ENCODE measurements at places on chromosomes 12 and 14.
A peak's percentile ranks its signal among the peaks of the same experiment; 100 is the strongest.

DNA sequence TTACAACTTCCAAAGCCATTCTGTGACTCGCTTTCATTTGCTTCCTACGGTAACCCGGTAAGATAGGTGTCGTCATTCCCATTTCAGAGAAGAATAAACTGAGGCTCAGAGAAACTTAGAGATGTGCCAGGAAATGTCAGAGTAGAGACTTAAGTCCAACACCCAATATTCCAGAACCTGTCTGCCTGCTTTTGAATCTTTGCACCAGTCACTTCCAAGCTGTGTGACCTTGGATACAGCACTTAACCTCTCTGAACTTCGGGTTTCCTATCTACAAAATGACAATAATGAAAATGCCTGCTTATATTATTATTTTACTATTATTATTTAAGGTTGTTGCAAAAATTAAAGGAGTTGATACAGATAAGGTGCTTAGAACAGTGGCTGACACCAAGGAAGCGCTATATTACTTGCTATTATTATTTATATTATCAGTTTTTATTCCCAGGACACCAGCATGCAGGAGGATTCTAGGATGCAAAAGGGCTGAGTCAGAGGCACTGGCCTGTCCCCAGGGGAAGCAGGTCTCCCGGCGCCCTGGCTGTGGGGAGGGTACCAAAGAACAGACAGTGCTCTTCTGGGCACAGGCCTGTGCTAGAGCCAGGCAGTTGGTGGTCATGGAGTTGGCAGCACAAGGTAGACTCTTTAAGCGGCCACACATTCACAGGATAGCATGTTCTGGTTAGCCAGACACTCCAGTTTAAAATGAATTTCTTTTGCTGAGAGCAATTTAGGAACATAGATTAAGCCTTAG, 5.4 kb downstream of the HSPB8 start:
- no peak for DNase-seq

DNA sequence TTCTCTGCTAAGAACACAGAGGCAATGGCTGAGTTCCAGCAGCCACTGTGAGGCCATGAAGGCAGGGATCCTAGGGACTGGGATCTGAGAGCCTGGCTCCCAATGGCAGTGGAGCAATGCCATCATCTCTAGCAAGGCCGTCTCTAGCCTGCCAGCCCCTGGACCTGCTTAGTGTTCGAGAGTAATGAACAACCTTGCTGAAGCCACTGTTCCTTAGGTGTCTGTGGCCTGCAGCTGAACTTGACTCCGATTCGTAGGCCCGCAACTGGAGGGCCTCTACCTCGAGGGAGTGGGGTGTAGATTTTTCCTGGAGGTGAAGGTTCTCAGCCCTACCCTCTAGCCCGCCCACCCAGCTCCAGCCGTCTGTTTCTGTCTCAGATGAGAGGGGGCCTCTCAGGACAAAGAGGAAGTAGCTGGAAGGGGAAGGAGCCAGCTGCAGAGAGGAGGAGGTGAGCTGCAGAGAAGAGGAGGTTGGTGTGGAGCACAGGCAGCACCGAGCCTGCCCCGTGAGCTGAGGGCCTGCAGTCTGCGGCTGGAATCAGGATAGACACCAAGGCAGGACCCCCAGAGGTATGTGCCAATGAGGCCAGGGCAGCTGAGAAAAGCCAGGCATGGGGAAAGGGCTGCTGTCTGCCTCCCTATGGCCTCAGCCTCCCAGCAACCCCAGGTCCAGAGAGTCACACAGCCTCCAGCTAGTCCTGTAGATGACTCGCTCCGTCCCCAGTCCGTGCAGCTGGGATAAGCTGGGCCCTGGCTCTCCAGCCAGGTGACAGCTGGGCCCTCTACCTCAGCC, at the start of gene PLD4:
TSS of gene PLD4 (plus strand) at position 459 of the 793 bp plus-strand sequence. CDS start 2,262 bp downstream, outside the sequence.
- no peak for DNase-seq

DNA sequence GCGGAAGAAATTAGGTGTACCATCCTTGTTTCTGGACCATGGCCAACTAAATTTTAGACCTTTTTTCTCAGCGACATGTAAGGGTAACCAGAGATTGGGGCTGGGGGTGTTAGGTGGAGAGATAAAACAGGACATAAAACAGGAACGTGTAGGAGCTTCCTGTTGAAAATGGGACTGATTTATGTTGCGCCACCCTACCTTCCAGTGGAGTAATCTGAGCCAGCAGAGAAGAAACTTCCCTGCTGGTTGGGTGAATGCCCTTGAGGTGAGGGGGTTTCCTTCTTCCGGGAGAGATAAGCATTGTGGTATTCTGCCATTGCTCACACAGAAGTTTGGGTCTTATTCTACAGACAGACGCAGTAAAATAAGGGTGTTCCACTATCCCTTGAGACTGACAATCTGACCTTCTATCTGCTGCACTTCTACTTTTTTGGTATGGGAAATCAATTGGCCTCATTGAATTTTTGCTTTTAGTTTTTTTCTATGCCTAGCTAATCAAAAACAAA, 417.6 kb downstream of the PCNX1 start:
- DNase-seq: peak; percentile 1

- DNase-seq: no peak
Measured at GRCh38 chr12:116423094-116423493, 136.1 kb upstream of the MAP1LC3B2 start.

DNA sequence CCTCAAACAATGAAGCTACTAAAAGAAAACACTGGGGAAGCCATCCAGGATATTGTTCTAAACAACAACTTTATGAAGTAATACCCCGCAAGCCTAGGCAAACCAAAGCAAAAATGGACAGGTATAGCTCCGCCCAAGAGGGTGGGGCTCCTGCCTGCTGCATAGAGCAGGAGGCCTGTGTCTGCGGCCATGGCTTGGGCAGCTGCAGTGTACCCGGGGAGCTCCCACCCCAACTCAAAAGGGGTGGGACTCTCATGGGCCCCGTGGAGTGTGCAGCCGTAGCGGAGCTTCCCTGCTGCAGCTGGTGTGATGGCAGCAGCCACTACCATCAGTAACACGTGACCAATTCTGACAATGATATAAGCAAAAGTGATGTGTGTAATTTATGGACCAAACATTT, 264.2 kb upstream of the KITLG start:
- no peak for DNase-seq

GRCh38 chr12:72274931-72275330, 2.8 kb downstream of the TRHDE start:
- no peak for DNase-seq

DNA sequence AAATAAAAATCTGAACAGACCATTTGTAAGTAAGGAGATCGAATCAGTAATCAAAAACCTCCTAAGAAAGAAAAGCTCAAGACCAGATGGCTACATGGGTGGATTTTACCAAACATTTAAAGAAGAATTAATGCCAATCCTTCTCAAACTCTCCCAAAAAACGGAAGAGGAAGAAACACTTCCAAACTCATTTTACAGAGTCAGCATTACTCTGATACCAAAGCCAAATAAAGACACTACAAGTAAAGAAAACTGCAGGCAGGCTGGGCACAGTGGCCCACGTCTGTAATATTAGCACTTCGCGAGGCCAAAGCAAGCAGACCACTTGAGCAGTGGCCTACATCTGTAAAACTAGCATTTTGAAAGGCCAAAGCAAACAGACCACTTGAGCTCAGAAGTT, 159.8 kb downstream of the DPY19L2 start:
- no peak for DNase-seq

- peak; percentile 47 for DNase-seq
Measured at GRCh38 chr14:105203057-105203531, 22.0 kb upstream of the NUDT14 start.

DNA sequence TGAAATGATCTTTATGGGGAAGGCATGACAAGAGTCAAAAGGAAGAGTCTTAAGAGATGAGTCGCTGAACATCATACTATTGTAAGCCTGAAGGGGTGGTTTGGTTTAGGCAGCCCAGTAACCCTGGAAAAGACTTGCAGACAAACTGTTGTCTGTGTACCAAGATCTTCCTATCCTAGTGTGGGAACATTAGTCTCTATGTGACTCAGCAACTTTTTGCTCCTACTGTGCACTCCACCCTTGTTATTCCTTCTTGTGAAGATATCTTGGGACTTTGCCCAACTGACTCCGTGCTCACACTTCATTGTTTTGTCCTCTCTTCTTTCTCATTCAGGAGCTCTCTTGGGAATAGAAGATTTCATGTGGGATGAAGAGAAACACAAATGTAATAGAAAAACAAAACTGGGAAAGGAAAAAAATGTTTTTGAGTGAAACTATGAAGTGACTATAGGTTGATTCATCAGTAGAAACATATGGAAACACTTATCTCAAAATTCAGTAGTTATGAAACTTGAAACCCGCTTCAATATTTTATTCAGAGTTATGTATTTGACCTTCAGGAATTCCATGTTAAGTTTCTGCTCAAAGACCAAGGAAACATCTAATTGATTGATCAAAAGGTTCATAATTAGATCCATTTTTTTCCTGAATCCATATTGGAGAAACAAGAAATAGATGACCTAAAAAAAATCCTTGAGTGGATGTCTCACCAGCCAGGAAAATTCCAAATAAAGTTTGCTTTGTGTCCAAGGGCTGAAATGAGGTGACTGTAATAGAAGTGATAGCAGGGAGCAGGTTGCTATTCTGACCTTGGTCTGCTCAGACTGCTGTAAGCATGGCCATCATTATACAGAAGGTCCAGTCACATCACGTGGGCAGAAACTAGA, 67.2 kb downstream of the BTG1 start:
- DNase-seq: no peak

- no peak for DNase-seq
Measured at GRCh38 chr12:67433385-67434175, 164.4 kb downstream of the CAND1 start.

- DNase-seq: no peak
Measured at GRCh38 chr12:53062977-53063707, 13.3 kb downstream of the TNS2 start.

DNA sequence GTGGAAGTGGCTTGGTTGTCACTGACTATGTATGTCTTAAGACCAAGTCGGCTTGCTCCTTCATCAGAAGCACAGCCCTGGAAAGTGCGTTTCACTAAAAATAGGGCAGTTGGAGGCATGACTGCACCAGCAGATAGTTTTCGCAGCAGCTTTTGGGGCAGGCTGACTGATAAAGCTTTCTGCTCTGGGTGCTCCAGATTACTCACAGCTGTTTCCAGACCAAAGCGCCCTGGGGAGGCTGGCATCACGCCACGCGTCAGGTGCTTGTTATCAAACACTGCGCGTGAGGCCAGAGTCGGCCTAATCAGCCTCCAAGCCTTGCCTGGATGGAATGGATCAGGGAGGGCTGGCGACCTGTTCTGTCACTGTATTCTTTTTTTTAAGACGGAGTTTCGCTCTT, 13.3 kb upstream of the LRRC10 start:
- DNase-seq: no peak

DNA sequence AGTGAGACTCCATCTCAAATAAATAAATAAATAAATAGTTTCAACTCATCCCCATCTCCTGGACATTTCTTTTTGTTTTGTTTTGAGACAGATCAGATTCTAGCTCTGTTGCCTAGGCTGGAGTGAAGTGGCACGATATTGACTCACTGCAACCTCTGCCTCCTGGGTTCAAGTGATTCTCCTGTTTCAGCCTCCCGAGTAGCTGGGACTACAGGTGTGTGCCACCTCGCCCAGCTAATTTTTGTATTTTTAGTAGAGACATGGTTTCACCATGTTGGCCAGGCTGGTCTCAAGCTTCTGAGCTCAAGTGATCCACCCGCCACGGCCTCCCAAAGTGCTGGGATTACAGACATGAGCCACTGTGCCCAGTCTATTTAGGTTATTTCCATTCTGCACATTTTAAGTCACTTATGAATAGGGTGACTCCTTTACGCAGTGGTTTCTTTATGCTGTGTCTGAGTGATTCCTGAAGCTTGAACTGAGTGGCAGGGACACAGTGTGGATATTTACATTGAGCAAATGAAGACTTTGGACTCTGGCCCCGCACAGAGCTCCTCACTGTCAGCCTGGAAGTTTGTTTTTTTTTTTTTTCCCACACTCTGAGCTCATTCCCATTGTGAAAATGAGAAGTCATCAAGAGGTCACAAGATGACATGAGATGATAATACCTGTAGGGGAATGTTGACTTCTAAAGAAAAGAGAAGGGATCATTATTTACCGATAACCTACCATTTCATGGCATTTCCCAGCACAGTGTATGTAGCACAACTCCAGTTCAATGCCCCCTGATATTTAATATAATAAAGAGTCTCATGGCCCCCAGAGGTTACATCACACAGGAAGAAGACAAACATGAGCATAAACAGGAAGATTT, 72.6 kb downstream of the TBX3 start:
- no peak for DNase-seq

DNA sequence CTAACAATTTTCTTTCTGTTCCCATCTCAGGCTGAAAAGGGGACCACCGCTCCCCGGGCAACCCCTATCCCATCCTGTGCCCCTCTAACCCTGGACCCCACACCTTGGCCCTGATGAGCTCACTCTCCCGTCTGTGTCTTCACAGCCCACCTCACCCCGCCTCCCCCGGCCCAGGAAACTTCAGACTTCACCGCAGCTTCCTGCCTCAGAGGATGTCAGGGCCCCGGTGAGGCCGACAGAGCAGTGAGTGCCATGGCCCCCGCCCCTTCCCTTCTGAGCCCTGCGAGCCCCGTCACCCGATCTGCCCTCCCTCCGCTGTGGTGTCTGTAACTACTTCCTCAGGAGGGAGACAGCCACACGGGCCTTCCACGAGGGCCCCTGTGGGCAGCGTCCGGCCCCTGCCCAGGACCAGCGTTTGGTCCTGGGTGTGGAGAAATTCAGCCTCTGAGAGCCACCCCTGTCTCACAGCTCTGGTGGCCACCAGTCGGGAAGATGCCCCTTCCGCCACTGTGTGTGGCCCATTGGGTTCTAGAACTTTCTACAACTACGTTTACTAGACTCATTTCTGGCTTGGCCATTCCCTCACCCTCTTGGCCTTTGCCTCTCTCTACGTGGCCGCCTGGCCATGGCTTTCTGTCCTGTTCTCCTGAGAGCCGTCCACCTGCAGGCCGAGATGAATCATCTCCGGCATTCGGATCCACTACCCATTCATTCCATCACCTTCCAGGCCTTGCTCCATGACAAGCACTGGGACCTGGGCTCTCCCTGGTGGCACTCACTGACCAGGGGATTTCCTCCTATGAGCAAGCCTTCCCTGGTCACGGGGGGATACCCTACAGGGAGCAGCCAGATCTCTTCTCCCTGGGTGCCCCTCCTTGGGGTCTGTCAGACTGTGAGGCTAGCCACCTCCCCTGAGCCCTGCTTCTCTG, 3.4 kb downstream of the RHOF start:
- DNase-seq: peak; percentile 91
